ENCODE measurements at places on chromosomes 3 and 15.
A peak's percentile ranks its signal among the peaks of the same experiment; 100 is the strongest.

DNA sequence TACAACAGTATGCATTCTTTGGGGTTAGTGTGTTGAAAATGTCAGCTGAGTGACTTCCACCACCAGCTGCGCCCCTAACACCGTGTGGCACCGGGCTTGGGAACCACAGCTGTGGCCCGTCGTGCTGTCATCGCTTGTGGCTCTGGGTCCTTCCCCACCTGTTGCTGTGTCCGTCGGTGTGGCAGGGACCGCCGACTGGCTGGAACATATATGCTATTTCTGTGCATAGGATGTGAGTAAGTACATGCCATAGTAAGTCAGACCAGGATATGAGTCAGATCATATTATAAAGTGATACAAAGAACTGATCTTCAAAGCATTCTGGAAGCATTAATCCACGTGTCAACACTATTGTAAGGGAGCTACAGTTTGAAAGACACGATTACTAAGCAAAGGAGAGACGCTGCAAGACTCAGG lies 31.9 kb downstream of the EHD4 start:
- no peak for DNase-seq

DNA sequence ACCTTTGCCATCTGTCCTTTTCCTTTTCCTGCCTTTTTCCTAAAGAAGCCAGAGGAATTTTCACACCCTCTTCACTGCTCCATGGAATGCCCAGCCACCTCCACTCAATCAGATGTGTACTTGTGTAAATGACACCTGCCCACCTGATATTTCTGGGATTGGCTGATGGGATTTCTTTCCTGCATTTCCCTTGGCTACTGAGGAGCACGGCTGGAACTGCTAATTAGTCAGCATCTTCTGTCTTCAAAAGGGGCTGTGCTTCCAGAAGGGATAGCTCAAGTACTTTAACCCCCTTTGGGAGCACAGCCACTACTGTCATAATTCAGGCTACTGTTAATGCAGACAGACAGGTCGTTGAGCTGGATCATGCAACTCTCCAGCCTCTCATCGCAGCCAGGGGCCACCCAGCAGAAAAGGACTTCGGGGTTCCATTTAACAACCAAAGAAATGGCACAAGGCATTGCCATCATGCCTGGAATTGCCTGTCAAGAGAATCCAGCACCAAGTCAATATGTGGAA lies 38.6 kb downstream of the MGLL start:
- no peak for DNase-seq

GRCh38 chr3:186826976-186827857 lies 15.3 kb upstream of the ADIPOQ start:
- peak; percentile 85 for DNase-seq

- no peak for DNase-seq
Measured at GRCh38 chr3:23923786-23924185, 6.9 kb downstream of the RPL15 start.

DNA sequence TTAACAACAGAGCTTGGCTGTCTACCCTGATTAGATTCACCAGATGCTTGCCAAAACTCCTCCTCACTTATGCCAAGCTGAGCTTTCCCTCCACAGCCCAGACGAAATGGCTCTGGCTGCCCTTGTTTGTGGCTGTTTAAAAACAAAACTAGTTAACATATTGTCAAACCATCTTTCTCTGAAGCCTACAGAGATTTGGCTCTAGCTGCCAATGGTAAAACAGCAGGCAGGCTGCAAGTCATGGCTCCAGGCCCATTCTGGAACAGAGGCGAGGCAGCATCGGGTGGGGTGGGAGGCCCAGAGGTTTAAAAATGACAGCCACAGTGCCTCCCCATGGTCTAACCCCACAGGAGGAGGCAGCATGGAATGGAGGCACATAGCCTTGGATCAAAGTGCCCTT lies 75.9 kb downstream of the SCN5A start:
- no peak for DNase-seq

GRCh38 chr15:75203908-75204263 lies 2.2 kb downstream of the C15orf39 start:
- no peak for DNase-seq

GRCh38 chr15:40282869-40283614 lies at the start of gene ANKRD63:
Gene ANKRD63, minus strand, starts transcription at chr15:40283064. Its CDS starts 478 bp downstream, at chr15:40282586.
- peak; percentile 58 for DNase-seq

DNA sequence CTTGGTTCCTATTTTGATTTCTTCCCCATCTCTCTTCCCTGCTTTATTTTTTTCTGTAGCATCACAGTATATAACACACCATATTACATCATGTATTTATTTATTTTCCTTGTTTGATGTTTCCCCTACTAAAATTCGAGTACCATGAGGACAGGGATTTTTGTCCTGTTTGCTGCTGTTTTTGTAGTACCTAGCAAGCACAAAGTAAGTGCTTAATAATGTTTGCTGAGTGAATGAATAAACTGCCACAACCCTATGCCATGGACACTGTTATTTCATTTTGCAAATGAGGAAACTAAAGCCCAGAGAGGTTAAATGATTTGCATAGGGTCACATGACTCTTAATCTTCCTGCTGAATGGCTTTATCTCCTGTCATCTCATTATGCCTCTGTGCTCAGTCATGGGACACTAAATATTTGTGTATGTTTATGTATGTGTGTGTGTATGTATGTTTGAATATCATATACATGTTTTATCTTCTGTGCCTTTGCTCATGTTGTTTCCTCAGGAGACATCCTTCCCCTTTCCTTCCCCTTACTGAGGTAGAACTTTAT lies 26.1 kb upstream of the MGA start:
- DNase-seq, result no peak

DNA sequence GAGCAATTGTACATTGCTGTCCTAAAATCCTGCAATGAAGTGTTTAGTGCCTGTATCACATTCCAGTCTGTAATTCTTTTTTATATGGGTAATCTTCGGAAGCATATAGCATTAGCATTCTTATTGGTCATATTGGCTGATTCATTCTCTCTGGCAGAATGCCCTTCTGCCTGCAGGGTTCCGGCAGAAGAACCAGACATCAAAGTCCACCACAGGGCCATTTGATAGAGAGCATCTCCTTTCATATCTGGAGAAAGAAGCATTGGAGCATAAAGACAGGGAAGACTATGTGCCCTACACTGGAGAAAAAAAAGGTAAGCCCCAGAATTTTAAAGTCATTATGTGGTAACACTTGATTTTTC lies 39.6 kb downstream of the TMOD3 start:
- DNase-seq, result no peak

DNA sequence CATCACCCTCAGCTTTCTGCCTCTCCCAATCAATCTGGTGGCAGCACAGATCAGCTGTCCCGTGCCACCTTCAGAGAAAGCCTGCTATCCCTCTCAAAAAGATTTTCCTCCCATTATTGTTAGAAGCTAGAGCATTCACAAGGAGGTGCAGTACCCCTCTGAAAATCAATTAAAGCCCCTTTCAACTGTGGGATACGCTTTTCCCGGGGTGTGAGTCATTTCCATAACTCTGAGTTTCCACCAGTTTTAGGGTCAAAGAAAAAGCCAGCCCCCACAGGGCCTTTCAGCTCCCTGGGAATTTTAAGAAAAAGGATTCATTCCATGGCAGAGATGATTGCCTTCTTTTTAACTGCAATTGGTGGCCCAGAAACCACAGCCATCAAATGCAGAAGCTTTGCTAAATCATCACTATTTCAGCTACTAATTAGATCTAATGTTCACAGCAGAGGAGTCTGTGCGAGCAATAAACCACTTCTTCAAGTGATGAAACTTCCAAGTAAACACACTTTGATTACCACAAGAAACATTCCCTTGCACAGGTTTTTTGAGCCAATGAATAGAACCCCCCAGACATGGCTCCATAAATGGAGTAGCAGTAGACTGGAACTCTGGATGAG lies 270.0 kb upstream of the TPRG1 start:
- no peak for DNase-seq

DNA sequence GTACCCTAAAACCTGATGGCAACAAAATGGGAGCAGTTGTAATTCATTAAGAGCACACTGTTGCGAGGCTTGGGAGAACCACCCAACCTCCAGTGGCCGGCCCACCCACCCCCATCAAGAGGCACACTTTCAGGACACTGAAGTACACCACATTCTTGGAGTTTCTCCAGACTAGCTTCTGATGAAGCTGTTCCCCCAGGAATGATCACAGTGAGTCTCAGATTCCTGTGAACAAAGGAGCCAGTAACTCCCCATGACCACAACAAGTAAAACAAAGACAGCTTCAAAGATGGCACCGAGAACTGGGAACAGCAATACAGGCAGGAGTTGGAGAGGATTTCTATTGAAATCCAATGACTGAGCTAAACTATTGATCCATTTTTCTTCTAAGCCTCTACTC lies 126.0 kb downstream of the ST8SIA2 start:
- no peak for DNase-seq

DNA sequence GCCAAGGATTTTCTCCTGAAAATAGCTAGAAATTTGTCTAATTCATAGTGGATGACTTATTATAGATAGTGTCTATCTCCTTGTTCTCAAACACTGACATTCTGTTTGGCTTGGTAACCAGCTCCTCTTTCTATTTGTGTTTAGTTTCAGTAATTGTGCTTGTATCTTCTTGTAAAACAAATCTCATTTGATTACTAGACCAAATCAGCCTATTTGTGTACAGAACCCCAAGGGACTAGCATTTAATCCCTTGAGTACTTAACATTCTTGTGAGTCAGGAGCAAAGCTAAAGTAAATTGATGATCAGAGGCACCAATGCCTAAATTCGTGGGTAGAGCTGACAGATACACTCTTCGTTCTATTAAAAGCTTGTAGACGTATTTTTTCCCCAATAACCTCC lies 306.5 kb upstream of the SLITRK3 start:
- DNase-seq, result no peak

DNA sequence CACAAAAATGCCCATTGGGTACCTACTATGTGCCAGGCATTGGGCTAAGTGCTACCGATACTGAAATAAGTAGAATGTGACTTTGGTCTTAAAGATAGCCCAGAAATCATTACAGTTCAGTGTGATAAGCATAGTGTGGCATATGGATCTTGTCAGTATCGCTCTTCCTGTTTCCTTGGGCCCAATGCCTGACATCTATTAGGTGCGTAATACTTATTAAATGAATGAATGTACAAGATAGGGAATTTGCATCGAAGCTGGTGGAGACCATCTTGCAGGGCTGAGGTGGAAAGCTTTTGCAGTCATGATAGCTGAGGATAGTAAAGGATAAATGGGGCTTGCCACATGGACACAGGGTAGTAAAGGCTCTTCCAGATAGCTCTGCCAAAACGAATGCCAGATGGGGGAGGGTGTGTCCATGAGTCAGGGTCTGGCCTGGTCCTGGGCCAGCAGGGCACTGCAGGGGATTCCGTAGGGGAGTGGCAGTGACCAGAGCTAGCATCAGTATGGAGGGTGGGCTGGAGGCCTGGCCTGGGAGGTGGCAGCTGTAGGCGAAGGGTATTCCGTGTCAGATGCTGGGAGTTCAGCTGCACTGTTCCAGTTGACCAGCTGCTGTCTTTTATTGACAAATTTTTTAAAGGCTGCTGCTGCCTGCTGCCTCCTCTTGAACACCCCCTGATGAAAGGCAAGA lies 23.5 kb downstream of the TSEN2 start:
- DNase-seq, result no peak

DNA sequence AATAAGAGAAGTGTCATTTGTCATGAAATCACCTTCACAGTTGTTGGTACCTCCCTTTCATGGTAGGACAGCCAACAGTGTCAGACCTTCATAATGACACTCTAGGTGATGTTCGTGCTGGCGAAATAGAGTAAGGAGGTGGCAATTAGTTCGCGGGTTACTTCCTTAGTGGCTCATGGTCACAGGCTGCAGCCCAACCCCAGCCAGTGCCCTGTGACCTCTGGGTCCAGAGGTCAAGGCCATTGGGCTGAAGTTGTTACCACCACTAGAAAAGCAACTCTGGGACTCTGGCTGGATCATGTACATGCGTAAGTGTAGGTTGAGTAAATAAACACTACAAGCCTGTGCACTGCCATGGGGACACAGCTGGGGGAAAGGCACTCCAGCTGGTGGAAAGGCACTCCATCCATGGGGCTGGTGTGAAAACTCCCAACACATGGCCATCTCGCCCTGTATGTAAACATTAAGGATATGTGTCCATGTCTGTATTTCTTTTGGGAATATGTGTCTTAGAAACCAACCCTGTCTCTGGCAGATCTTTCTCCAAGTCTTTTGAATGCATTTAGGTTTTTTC lies 106.7 kb downstream of the RYK start:
- DNase-seq, result no peak

- no peak for DNase-seq
Measured at GRCh38 chr3:195113536-195114425, 157.2 kb downstream of the XXYLT1 start.

DNA sequence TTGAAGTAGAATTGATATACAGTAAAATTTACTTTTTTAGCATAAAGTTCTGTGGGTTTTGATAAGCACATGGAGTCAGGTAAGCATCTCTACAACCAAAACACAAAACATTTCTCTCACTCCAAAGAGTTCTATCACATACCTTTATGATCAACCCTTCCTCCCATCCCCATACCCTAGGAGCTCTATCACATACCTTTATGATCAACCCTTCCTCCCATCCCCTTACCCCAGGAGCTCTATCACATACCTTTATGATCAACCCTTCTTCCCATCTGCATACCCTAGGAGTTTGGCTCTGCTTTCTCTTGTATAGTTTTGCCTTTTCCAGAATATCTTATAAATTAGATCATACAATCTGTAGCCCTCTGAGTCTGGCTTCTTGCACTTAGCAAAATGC lies 315.1 kb downstream of the ROBO2 start:
- DNase-seq, result no peak

- no peak for DNase-seq
Measured at GRCh38 chr3:124019291-124019690, 27.4 kb upstream of the ROPN1 start.

DNA sequence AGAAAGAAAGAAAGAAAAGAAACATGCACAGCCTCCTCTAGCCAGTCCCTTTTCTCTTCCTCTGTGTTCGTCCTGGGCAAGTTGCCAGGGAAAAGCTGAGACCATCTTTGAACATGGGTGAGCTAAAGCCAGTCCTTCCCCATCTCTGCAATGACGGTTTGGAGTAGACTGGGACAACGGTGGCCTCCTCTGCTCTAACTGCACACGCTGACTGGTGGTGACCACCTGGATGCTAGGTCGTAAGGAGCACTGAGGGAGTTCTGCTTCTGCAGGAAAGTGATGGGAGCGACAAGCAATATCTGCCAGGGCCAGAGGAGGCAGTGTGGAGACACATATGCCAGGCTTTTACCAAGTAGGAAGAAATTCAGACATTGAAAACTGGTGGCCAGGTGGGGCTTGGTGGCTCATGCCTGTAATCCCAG lies 111.7 kb downstream of the NUP210 start:
- no peak for DNase-seq

GRCh38 chr15:93088200-93088980 lies 621 bp downstream of the RGMA start:
- DNase-seq, result no peak

- no peak for DNase-seq
Measured at GRCh38 chr15:67188551-67189218, 65.8 kb downstream of the AAGAB start.

DNA sequence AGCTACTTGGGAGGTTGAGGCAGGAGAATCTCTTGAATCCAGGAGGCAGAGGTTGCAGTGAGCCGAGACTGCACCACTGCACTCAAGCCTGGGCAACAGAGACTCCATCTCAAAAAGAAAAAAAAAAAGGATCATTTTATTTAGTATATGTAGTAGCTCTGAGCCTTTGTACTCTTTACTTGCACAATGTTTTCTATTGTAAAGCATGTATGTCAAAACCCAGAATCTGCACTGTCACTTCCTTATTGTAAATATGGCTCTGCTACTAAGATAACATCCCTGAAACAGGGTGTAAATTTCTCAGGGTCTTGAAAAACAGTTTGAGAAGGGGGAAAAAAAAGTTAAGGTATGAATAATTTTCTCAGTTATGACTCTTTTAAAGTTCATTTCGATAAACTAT lies 35.1 kb downstream of the SLMAP start:
- DNase-seq, result no peak

Measured in activated B cell treated with CpG ODN at 0.5 μM for 24 hours (primary cell).